ENCODE measurements at places on chromosomes 12 and 14.

DNA sequence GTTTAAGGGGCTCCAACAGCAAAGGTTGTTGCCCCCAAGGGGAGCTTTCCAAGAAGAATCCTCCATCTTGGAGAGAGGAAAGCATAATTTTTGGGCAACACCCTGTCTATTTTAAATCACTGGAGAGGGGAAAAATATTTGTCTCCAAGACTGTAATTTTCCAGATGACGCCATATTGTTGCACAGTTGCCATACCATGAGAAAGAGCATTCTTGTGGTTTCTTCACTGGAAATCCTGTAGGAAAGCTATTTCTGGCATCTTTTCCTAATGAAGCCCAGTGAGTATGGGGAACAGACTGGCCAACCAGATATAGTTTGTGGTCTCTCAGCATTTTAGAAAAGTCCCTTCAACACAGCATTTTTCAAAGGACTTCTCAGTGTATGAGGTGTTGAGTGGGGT is 88.1 kb upstream of the MANSC4 start:
- DNase-seq: no peak

DNA sequence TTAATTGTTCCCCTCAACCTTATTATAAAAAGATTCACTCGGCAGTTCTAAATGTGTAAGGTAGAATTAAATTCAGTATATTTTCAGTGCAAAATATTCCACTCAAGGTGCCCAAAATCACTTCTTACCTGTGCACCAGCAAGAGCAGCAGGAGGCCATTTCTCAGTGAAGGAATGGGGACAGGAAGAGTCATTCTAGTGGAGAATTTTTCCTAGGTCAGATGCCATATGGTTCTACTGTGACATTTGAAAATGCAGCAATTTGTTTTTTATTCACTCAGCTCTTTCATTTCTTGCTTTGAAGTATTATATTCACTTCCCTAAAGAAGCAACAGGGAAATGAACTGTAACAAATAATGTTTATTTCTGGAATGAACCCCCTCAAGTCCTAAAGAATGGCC is 264.0 kb upstream of the SYT1 start:
- DNase-seq: no peak

DNA sequence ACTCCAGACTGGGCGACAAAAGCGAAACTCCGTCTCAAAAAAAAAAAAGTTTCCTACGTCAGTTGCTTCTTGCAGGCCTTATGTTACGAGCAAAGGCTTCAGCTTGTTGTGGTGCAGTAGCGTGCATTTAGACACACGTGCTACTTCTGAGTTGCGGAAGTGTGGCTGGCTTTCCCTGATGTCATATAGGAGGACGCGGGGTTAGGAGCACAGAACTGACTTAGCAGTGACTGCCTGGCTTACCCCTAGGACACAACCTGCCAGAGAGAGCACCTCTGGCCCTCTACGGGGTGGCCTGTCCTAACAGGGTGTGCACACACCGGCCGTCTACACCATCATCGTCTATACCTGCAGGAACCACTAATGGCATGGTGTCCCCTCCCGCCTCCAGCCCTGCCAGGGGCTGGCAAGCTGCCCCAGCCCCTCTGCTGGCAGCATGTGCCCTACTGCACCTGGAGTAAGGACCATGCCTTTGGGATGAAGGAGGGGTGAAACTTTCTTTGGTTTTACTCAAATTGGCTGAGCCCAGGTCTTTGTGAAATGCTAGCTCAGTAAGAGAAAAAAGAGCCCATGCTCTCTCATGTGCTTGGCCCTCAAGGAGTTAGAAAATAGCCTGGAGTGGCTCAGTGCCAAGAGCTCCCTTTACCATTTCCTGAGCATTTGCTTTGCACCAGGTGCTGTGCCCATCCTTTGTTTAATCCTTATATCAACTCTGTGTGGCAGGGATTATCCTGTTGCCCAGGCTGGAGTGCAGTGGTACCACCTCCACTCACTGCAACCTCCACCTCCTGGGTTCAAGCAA is 1.7 kb upstream of the GPR68 start:
- DNase-seq: no peak

GRCh38 chr12:104643819-104644669 is 187.3 kb downstream of the CHST11 start:
- DNase-seq: no peak

DNA sequence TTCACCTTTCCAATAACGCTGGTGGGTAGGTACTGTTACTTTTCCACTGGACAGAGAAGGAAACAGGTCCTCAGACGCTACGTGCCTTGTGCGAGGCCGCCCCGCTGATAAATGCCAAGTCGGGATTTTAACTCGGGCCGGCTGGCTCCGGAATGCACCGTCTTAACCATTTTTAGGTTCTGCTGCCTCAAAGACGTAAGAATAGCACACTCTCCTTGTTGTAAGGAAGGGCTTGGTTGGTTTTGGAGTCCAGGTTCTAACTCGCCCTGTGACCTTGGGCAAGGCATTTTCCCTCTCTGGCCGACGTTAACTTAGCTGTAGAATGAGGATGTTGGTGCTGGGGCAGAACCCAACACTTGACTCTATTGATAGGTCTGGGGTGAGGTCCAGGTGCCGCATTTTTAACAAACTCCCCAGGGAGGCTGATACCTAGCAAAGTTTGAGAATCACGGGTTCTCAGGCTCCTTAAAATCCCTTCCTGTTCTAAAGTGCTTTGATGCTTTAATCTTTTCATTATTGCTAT is 814 bp downstream of the ANKRD13A start:
- DNase-seq: peak; percentile 54

DNA sequence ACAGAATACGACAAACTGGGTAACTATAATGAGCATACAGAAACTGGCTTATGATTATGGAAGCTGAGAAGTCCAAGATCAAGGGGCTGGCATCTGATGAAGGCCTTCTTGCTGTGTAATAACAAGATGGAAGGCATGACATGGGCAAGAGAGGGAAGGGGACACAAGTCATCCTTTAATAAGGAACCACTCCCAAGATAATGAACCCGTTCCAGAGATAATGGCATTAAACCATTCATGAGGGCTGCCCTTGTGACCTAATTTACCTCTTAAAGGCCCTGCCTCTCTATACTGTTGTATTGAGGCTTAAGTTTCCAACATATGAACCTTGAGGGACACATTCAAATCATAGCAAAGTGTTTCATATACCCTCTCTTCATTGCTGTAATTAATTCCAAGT is 4.6 kb upstream of the VTI1B start:
- no peak for DNase-seq

DNA sequence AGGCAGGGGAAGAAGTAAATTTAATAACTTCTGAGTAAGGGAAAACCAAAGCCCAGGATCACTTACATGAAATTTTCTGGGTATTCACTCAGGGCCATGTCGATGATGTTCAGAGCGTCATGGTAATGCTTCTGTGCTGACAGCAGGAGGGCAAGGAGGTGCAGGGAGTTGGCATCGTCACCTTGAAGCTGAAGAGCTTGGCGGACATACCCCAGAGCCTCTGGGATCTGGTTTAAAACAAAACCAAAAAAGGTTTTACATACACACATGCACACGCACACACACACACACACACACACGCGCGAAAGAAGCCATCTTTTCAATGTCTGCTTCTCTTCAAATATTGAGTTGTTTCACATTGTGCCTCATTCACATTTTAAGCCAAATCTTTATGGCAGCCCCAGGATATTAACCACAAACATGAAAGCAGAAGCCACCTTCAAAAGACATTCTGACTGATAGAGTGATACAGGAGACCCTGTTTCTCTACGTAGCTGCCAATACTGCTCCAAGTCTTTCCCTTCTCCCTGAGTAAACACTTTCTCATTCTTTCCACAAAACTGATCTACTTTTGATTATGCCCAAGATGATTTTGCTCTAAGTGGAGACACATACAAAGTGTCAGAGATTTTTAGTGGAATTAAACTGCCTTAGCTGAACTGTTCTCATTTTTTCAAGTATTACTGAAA is 172.1 kb downstream of the TTC7B start:
- DNase-seq: no peak

DNA sequence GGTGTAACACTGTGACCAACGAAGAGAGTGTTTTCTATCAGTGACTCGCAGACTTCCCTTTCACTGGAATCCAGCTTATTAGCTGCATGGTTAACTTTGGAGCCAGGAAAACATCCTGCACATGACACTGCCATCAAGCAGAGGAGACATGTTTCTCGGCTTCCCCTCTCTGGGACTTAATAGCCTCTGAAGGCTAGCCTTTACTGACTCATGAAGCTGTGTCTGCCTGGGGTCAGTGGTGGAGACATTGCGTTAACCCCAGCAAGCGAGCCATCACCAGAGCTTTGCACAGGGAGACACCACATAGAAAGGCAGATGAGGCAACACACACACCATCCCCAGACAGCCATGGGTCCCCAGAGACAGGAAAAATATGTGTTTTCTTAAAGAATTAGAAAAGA is 126.9 kb upstream of the PRICKLE1 start:
- no peak for DNase-seq

DNA sequence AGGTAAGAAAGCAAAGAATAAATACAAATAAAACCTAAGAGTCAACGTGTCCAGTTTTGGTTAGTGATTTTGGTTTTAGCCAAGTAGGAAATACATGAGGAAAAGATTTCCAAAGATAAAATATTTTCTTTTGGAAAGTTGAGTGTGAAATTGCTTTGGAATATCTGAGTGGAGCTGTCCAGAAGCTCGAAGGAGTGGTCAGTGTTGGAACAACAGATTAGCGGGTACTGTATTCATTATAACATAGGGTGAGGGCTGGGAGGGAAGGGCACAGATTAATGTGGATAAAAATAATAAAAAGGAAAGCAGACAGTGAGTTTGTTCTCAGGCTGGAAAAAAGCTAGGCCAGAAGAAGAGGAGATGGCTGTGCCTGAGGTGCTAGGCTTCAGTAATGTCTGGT is 101.5 kb upstream of the SLCO1C1 start:
- DNase-seq: no peak
